Mesothelial cell of epicardium (in vitro differentiated cells): ENCODE measurements at places on chromosomes 2 and 18. TPM values are rescaled to one million over a fixed set of nuclear protein-coding genes. Genes with fewer than 3 reads are reported as not detected.
A peak's percentile ranks its signal among the peaks of the same experiment; 100 is the strongest.

Gene EVX2
- 0.07 to 0.09 TPM in 2 of 3 replicates, not detected in the other for total RNA-seq

Gene QPCT
- total RNA-seq = 0.16 to 0.45 TPM (median 0.36 TPM) in 3 replicates

Gene OTOS
- total RNA-seq = not detected in 3 replicates

- peaks cover 7% of the 10 kb centered on the region for H3K36me3 ChIP-seq
- H3K4me1 ChIP-seq = peaks cover 4% of the 10 kb centered on the region
- H3K27ac ChIP-seq = no peak overlapping the region
- H3K27me3 ChIP-seq = no peaks in the 10 kb centered on the region
These were observed 238.6 kb downstream of the TWIST2 start for GRCh38 chr2:239086325-239087020.

DNA sequence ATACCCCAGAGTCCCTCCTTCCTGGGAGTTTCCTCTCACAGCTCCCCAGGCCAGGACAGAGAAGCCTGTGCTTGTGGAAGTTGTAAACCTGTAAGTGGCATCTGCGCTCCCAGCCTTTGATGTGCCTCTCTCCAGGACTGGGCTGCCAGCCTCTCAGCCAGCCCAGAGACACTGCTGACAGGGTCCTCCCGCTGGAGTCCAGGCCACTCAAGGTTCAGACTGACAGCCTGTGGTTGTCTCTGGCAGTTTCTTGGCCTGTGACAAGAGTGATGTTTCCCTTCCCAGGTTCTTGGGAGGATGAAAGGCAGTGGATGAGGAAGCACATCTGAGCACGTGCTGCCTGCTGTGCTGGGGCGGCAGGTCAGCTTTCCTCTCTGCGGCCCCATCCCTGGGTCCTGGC, 3.0 kb downstream of the SLC35F6 start:
- H3K27ac ChIP-seq = peak overlapping the region; percentile 77
- H3K27me3 ChIP-seq = no peaks in the 10 kb centered on the region

DNA sequence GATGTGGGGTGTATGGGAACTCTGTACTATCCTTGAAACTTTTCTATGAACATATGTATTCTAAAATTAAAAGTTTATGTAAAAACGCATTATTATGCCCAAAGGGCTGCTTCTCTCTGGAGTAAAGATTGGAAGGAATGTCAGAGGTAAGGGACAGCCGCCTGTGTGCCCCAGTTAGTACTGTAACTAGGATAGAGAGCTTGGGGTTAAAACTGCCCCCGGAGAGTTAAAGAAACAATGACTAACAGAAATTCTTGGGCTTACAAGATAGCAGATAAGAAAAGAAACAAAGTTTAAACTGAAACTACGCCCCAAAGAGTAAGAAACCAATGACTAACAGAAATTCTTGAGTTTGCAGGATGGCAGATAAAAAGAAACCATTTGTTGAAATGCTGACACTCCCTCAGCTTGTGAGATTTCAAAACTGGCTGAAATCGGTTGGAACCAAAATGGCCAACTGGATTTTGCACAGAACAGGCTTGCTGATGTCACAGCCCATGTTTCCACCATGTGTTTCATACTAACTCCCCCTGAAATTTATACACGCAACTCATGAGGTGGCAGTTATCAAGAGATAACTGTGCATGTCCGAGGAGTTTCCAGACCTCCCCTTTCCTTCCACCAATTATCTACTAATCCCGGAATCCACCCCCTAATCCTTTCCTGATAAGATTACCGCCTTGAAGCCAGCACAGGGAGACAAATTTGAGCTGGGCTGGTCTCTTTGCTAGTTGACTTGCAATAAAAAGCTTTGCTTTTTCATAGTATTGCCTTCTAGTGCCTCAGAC, 8.7 kb upstream of the TXNDC2 start:
- peaks cover 7% of the 10 kb centered on the region for H3K27me3 ChIP-seq
- peak overlapping the region; percentile 96 for H3K27ac ChIP-seq
- DNase-seq = no peak
- peak overlapping the region; percentile 44 for H3K4me3 ChIP-seq
- no peaks in the 10 kb centered on the region for H3K36me3 ChIP-seq
